Activated CD8-positive, alpha-beta memory T cell treated with anti-CD3 and anti-CD28 coated beads for 1 hour (primary cell): ENCODE measurements at places on chromosomes 1 and 21.

DNA sequence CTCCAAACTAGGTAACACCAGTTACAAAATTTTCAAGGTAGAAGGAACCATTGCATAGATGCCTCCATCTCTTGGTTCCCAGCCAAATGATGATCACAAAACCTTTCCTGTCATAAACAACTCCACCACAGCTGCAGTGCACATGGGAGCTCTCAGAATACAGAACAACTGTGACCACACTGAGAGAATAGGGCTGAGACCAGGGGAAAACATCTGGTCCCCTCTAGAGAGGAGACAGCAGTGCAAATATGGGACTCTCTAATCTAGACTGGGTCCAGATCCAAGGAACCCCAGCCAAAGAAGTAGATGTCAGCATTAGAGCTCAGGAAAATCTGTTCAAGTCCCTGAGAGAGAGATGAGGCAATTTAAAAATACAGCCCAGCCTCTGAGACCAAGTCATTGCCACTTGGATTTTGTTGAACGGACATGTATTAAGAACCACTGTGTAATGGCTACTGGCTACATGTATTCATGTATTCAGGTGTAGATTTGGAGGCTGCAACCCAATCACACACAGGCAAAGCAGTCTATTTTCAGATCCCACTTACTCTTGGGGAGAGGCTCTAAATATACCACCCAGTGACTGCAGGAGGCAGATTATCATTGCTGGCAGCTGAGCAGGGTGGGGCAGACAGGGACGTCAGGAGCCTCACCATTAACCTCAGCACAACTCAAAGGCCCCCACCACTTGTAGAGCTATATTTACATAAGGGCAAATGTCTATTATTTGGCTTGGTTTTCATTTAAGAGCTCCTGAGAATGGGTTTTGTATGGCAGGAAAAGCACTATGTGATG lies 7.6 kb upstream of the RXRG start:
- DNase-seq = no peak

DNA sequence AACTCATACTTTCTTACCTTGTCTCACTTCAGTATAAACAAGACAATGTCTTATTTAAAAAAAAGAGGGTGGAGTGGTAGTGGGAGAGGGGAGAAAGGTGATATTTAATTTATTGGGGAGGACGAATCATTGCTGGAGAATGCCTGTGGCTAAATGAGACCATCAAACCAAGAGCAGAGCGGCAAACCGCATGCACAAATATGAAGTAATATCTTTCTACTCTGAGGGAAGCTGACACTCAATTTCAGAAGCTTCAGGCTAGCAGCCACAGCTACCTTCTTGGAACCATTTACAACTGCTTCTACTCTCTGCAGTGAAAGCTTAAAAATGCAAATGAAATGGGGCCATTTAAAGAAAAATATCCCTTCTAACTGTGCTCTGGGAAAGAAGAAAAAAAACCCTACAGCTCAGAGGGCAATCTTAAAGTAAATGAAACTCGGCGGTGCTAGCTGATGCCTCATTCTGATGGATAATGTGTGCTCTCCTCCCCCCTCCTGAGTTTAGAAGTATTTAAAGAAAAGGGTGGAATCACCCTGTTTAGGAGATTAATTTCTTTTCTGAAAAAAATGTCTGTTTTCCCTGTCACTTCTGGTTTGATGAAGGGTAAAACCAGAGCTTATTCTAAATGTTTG lies 178.2 kb upstream of the CAMK1G start:
- no peak for DNase-seq

GRCh38 chr1:156901966-156902915 lies 8.7 kb downstream of the PEAR1 start:
- DNase-seq = no peak

DNA sequence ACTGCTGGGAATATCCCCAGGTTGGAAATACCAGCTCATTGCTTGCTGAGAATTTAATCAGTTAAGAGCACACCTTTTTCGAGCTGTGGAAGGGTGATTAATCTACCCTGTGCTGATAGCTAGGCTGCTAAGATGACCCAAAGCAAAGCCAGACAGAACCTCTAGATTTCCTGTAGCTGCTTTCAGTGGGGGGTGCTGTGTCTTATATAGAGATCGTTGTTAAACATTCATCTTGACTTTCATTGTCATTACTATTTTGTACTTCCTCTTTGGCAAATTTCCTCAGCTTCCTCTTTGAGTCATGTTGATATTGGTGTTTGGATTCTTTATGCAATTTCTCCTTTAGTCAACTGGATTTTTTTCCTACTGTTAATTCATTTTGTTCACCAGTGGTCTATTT lies 155.3 kb downstream of the DISC1 start:
- DNase-seq = no peak
